ENCODE measurements at places on chromosomes 1 and 21.
A peak's percentile ranks its signal among the peaks of the same experiment; 100 is the strongest.

GRCh38 chr1:46820560-46821060 is 21.8 kb downstream of the CYP4B1 start:
- no peak for DNase-seq

GRCh38 chr1:179153217-179153616 is 71.3 kb downstream of the TOR3A start:
- no peak for DNase-seq

- no peak for DNase-seq
These were observed 1047.3 kb downstream of the ADGRL2 start for GRCh38 chr1:82848043-82848442.

DNA sequence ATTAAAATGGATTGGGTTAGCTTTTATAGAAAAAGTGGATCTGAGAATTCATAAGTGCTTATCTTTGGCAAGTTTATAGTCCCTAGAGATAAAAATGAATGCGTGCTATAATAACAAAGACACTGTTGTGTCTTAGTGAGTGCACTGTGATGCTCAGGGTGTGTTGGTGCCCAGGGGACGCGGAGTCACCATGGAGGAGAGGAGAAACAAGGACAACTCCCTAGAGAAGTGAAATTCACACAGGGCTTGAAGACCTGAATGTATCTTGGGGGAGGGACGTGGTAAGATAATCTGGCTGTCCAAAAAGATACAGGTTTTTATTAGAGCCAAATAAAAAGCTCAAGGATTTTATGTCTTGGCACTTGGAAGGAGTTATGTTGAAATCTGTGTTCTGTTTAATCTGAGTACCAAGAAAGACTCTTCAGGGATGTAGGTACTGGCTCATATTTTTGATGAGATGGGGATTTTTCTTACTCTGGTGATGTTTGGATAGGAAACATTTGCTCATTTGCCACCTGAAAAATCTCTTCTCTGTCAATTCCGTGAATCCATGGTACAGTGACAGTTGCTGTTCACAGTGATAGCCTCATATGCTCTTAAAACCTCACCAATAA is 9.6 kb downstream of the SMYD2 start:
- no peak for DNase-seq

- DNase-seq: peak; percentile 55
These were observed 359 bp downstream of the LRRC3 start for GRCh38 chr21:44455524-44456213.

DNA sequence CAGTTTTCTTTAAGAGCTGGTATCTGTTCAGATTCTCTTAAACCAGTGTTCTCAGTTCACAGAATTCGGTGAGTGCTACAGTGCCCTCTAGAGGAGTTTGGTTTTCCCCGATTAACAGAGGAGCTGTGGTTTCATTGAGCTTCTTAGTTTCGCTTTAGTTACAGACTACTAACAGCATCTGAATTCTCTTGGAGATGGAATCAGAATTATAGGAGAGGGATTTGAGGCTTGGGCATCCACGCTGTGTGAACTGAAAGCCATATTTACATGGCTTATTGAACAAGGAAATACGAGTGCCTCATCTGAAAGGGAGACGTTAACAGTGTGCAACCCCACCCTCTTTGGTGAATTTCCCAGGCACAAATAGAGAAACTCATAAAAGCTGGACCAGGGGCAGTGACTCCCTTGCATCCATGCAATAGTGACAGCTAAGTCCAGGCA is 202.0 kb downstream of the USH2A start:
- peak; percentile 6 for DNase-seq

- DNase-seq: no peak
These were observed 137.2 kb downstream of the LRIG2 start for GRCh38 chr1:113210248-113210647.

Data from stimulated activated CD4-positive, alpha-beta T cell treated with anti-CD3 and anti-CD28 coated beads, Interleukin-15, amount 100 ng/mL, for 24 hours (primary cell).